ENCODE measurements at places on chromosomes 2 and 18.

DNA sequence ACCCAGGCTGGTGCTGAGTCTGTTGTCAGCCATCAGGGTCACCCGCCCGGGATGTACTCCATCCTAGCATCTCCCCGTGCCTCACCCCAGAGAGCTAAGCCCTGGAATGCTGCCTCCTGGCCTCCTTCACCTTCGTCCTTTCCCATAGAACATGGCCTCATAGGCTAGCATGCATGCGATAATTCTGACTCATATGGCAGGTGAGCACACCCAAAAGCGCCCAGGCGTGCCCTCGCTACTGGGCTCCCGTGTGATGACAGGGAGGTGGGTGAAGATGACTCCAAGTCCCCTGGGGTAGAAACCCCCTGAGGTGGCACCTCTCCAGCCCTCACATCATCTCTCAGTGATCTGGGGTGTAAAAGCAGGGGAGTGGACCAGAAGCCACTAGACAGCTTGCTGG lies 7.3 kb downstream of the SPR start:
- no peak for DNase-seq

DNA sequence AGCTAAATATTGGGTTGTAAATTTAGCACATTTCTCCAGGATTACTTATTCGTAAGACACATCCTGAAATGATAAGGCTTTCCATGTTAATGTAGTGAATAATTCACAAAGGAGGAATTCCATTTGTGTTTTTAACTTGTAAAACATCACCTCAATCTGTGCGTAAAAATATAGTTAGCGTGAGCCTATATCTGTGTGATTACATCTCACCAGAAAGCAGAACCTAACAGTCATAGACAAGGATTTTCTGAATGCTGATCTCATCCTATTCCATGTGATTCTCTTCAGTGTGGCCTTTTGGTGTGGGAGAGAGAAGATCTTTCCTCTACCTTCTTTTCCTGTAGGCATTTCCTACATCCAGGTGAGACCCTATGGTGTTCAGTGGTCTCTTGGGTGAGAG lies 263.2 kb upstream of the RASGRP3 start:
- DNase-seq, result no peak

DNA sequence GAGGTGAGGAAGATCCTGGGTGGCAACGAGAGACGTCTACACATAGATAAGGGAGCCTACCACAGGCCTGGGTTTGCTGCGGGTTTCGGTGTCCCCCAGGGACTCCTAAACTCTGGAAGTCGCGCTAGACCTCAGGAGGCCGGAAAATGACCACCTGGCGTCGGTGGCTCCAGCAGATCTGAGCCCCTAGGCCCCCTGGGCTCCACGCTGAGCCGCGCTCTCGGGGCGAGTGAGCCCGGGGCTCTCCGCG lies 987 bp upstream of the DLX1 start:
- no peak for DNase-seq

GRCh38 chr18:62509779-62510178 lies 13.0 kb upstream of the ZCCHC2 start:
- DNase-seq, result no peak

- peak; percentile 51 for DNase-seq
These were observed at the start of gene STEAP3 for GRCh38 chr2:119223521-119224390. Gene STEAP3, plus strand, starts transcription at chr2:119223834. Its CDS starts 7,179 bp downstream, at chr2:119231013.

All from mesothelial cell of epicardium (in vitro differentiated cells).